Activated naive CD4-positive, alpha-beta T cell treated with anti-CD3 and anti-CD28 coated beads, Interleukin-2, amount 50 U/mL, for 16 hours (primary cell): ENCODE measurements at places on chromosomes 6 and 20.

GRCh38 chr6:46419576-46420002 is 71.7 kb downstream of the RCAN2 start:
- no peak for DNase-seq

DNA sequence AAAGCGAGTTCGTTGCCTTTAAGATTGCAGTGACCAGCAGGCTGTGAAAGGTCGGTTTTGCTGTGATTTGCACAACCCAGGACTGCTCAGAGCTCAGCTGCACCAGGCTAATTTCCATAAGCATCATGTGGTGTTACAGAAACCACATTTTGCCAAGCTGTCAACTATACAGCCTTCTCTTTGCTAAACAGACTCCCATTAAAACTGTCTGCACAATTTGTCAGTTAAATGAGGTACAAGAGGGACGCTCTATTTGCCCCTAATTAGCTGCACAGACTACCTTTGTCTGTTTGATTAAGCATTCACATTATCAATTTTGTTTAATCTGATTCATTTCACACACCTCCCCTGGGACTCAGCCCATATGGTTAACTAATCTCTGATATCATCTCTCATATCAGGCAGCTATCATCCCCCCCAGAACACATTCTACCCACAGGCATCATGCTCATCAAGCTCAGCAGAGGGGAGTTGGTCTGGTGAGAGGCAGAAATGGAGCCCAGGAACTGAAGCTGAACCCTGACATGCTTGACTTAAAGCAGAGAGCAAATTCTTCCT is 62.1 kb downstream of the OLIG3 start:
- no peak for DNase-seq

DNA sequence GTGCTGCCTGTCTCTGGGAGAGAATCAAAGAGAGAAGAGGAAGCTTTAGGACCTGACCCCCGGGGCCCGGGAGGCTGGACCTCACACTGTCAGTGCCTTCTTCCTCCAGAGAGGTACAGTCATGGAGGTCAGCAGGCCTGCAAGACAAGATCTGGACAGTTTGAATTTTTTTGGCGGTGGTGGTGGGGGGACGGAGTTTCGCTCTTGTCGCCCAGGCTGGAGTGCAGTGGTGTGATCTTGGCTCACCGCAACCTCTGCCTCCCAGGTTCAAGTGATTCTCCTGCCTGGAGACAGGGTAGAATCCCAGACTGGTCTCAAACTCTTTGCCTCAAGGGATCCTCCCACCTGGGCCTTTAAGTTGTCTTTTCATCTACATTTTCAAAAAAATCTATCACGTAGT is 34.4 kb downstream of the NR2E1 start:
- no peak for DNase-seq

DNA sequence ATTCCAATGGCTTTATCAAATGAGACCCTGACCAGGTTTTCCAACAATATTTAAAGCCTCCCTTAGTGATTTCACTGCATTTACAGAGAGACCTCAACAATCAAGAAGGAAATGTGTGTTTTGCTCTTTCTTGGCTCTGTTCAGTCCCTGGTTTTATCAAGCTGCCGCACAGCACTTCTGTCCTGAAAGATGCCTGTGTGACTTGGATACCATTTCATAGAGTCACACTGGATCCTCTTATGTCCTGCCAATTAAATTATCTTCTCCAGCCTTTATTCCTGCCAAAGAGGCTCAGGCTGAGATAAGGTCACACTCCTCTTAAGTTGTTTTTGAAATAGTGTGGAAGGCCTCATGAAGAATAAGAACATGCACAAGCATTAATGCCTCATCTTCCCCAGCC is 197.0 kb upstream of the RNF217 start:
- no peak for DNase-seq

GRCh38 chr20:32040142-32040953 is 11.7 kb upstream of the HCK start:
- no peak for DNase-seq

DNA sequence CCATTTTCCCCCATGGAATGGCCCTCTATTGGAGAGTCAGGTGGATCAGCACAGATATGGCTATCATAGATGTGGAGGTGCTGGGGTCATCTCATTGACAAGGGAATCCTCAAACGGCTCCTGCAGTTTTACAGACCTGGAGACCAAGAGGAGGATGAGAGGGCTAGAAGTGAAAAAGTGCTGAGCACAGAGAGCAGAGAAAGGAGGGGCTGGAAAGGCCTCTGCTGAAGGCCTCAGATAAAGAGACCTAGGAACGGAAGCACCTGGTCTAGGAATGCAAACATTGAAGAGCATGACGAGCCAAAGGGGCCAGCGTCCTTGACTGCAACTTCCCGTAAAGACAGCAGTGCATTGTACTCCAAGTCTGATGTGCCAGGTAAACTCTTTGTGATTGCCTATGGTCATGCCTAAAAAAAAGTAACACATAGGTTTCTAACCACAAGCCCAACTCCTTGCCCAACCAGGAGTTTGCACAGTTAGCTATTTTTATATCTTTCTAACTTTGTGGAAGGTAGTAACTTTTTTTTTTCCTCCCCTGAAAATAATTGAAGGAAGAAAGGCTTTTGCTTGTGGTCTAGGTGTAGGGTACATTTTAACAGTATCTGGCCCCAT is 15.2 kb downstream of the RSPH4A start:
- no peak for DNase-seq

DNA sequence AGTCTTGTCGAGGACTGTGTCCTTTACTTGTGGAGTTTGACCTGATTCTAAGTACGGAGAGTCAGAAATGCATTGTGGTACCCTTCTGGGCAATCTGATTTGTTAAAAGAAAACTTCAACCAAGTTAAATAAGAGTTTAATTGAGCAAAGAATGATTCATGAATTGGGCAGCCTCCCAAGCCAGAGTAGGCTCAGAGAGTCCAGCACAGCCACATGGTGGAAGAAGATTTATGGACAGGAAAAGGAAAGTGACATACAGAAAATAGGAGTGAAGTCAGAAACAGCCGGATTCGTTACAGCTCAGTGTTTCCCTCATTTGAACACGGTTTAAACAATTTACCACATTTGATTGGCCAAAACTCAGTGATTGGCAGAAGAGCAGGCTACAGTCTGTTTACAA is 329.2 kb downstream of the DHX35 start:
- no peak for DNase-seq

DNA sequence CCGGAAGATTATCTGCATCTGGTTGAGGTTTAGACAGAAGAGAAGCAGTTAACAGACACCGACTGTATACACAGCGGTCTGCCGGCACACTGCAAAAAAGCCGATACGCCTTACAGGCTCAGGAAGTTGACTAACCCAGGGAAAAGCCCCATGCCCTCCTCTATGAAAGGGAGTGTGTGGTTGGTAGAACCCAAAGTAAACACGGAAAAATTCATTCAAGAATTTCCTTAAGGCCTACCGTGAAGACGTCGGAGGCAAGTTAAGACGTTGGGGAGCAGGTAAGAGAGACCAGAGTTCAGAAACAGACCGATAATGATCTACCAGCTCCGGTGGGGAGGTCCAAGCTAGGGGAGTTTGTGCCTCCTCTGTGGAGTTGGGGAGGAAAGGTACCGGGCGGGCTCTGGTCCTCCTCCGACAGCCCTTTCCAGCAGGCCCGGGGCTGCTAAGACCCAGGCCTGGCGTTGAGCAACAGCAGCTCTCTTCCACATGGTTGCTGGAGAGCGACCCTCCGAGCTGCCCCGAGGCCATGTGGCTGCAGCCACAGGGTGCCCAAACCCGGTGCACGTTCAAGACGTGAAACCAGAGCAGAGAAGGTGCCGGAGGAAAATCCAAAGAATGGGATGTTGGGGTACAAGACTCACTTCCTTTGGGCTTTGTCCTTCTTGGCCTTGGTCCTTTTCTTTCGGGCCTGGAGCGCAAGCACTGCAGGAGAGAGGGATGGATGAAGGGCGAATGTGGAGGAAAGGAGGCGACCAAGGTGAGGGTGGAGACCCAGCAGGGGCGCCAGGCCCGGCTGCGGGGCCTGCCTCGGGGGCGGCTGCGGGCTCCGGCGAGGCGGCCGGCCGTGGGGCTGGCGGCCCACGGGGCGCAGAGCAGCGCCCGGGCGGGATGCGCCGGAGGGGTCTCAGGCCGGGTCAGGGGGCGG is 809 bp downstream of the SRPK1 start:
- peak; percentile 53 for DNase-seq

GRCh38 chr20:53847139-53847836 is 223.1 kb downstream of the BCAS1 start:
- DNase-seq: no peak

GRCh38 chr6:15876406-15876805 is 213.6 kb upstream of the DTNBP1 start:
- DNase-seq: no peak
